ENCODE measurements at places on chromosomes 11 and 22.
A peak's percentile ranks its signal among the peaks of the same experiment; 100 is the strongest.

DNA sequence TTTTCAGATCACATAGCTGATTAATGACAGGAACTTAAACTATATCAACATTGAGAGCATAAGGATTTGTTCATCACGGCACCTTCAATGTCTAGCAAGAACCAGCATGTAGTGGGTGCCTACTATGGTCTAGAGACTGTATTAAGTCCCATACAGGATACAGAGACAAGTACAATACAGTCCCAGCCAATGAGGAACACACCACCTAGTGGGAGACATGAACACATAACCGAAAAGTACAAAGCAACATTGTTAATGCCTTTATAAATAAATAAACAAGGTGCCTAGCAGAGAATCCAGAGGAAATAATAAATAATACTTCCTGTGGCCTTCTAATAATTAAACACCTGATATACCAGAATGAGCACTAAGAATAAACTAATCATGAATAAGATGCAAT, 87.7 kb upstream of the OPCML start:
- H3K27ac ChIP-seq: no peak overlapping the region
- no peaks in the 10 kb centered on the region for H3K36me3 ChIP-seq
- no peaks in the 10 kb centered on the region for H3K4me1 ChIP-seq
- no peaks in the 10 kb centered on the region for H3K27me3 ChIP-seq
- DNase-seq: no peak
- H3K4me3 ChIP-seq: no peak overlapping the region

DNA sequence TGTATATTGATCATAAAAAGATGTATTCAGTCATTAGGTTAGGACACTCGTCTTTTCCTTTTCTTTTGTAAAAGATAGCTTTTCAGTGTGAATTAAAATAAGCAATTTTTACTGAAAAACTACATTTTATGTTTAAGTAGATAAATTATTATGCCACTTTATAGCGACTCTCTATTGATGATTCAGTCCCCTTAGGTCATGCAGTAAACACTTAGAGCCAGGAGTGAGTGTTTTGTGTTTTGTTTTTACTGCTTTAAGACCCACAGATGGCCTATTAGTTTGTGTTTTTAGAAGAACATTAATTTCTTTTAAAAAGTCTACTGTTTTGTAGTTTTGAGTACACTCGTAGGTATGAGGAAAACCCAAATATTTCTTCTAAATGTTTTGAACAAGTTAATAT, 86.6 kb downstream of the YAP1 start:
- H3K27ac ChIP-seq: no peak overlapping the region
- no peaks in the 10 kb centered on the region for H3K27me3 ChIP-seq
- H3K36me3 ChIP-seq: no peaks in the 10 kb centered on the region
- peaks cover 2% of the 10 kb centered on the region for H3K4me1 ChIP-seq
- DNase-seq: no peak
- H3K4me3 ChIP-seq: no peak overlapping the region

GRCh38 chr11:65646288-65646957, 8.5 kb downstream of the SIPA1 start:
- peak overlapping the region; percentile 49 for H3K4me3 ChIP-seq
- H3K36me3 ChIP-seq: no peaks in the 10 kb centered on the region
- no peaks in the 10 kb centered on the region for H3K27me3 ChIP-seq
- peaks cover 15% of the 10 kb centered on the region for H3K4me1 ChIP-seq

- H3K36me3 ChIP-seq: no peaks in the 10 kb centered on the region
- no peak for DNase-seq
- no peak overlapping the region for H3K27ac ChIP-seq
- no peaks in the 10 kb centered on the region for H3K27me3 ChIP-seq
- no peak overlapping the region for H3K4me3 ChIP-seq
- H3K4me1 ChIP-seq: peaks cover 8% of the 10 kb centered on the region
These were observed 54.5 kb downstream of the PACS1 start for GRCh38 chr11:66124564-66124963.

DNA sequence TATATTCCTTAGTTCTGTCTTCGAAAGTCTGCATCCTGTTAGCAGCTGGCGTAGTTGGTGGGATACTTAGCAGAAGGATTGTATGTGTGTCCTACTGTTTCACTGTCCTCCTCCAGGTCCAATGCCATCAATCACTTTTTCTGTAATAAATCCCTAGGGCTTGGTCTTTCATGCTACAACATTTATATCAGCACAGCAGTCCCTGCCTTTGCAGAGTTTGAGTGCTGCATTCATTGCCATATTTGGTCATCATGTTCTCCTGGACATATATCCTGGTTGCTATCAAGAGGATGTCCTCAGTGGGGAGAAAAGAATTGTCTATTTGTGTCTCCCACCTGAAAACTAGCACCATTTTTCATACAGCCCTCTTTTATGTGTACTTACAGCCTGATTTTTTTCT, 67.0 kb downstream of the OR5AK2 start:
- H3K36me3 ChIP-seq: no peaks in the 10 kb centered on the region
- DNase-seq: no peak

GRCh38 chr11:82782825-82783374, 49.2 kb upstream of the FAM181B start:
- no peaks in the 10 kb centered on the region for H3K36me3 ChIP-seq
- H3K27ac ChIP-seq: no peak overlapping the region

GRCh38 chr11:119099711-119100110, 1.9 kb downstream of the DPAGT1 start:
- H3K4me1 ChIP-seq: peaks cover 4% of the 10 kb centered on the region
- no peak overlapping the region for H3K27ac ChIP-seq
- DNase-seq: no peak
- H3K36me3 ChIP-seq: no peaks in the 10 kb centered on the region

GRCh38 chr11:96413408-96413807, 23.6 kb downstream of the JRKL start:
- H3K36me3 ChIP-seq: no peaks in the 10 kb centered on the region
- no peak for DNase-seq
- no peaks in the 10 kb centered on the region for H3K4me1 ChIP-seq
- no peak overlapping the region for H3K27ac ChIP-seq
- no peak overlapping the region for H3K4me3 ChIP-seq
- H3K27me3 ChIP-seq: no peaks in the 10 kb centered on the region

- H3K27me3 ChIP-seq: no peaks in the 10 kb centered on the region
- no peak overlapping the region for H3K4me3 ChIP-seq
- H3K27ac ChIP-seq: no peak overlapping the region
- H3K36me3 ChIP-seq: no peaks in the 10 kb centered on the region
- no peaks in the 10 kb centered on the region for H3K4me1 ChIP-seq
These were observed 256.1 kb upstream of the UBASH3B start for GRCh38 chr11:122399375-122399774.

GRCh38 chr11:79342686-79343085, 98.1 kb downstream of the TENM4 start:
- no peaks in the 10 kb centered on the region for H3K27me3 ChIP-seq
- no peak overlapping the region for H3K27ac ChIP-seq
- no peak for DNase-seq
- H3K4me1 ChIP-seq: no peaks in the 10 kb centered on the region
- no peak overlapping the region for H3K4me3 ChIP-seq

DNA sequence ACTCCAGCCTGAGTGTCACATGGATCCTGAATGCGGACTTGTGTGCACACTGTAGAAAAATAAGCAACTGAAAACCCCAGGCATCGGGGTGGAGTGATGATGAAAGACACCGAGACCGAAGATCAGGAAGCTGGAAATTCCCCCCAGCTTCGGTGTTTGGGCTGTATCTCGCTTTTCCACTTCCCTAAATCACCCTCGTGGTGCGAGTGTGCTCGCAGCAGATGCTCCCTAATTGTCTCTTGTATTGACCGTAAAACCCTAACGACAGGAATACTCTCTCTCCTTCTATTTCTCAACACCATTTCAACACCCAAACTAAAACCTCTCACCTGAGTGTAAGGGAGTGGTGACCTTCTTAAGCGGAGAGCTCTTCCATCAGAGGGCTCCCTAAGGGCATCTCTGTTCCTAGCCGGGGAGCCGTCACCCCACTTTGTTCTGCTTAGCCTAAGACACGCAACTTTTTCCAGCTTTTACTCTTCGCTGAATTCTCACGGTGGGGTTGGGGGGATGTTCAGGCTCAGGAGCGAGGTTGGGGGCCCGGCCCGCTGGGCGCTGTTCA, 635 bp upstream of the GRK3 start:
- DNase-seq: peak; percentile 58
- H3K27ac ChIP-seq: peak overlapping the region; percentile 42
- H3K4me3 ChIP-seq: peak overlapping the region; percentile 57
- no peaks in the 10 kb centered on the region for H3K36me3 ChIP-seq
- H3K27me3 ChIP-seq: no peaks in the 10 kb centered on the region

GRCh38 chr11:36151933-36152580, 137.2 kb downstream of the COMMD9 start:
- no peak overlapping the region for H3K27ac ChIP-seq
- H3K36me3 ChIP-seq: no peaks in the 10 kb centered on the region
- H3K27me3 ChIP-seq: no peaks in the 10 kb centered on the region
- no peak overlapping the region for H3K4me3 ChIP-seq
- no peaks in the 10 kb centered on the region for H3K4me1 ChIP-seq

GRCh38 chr22:44304354-44304753, 8.4 kb downstream of the SHISAL1 start:
- H3K27ac ChIP-seq: no peak overlapping the region
- H3K4me3 ChIP-seq: no peak overlapping the region
- H3K4me1 ChIP-seq: no peaks in the 10 kb centered on the region
- no peak for DNase-seq
- H3K36me3 ChIP-seq: no peaks in the 10 kb centered on the region
- no peaks in the 10 kb centered on the region for H3K27me3 ChIP-seq

DNA sequence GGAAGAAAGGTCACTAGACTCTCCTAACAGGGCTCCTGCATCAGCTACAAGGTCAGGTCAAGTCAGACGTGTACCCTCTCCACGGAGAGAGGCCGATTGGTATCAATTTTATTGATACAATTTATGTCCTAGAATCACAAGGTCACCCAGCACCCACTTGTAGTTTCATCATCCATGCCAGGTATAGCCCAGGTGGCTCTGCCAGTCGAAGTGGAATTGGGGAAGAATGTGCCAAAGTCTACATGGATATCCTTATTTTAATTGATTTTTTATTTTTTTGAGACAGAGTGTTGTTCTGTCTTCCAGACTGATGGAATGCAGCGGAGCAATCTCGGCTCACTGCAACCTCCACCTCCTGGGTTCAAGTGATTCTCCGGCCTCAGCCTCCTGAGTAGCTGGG, 334.1 kb downstream of the SHANK2 start:
- no peak for DNase-seq
- H3K4me3 ChIP-seq: no peak overlapping the region
- H3K27ac ChIP-seq: no peak overlapping the region
- no peaks in the 10 kb centered on the region for H3K36me3 ChIP-seq
- no peaks in the 10 kb centered on the region for H3K4me1 ChIP-seq

- no peak overlapping the region for H3K4me3 ChIP-seq
- no peaks in the 10 kb centered on the region for H3K36me3 ChIP-seq
- no peaks in the 10 kb centered on the region for H3K27me3 ChIP-seq
- H3K27ac ChIP-seq: no peak overlapping the region
These were observed 41.9 kb downstream of the SVIP start for GRCh38 chr11:22787551-22788162.
